ENCODE measurements at places on chromosomes 1 and 21.

- no peak for DNase-seq
Observed at GRCh38 chr21:37074546-37074945, 1.5 kb downstream of the TTC3 start.

DNA sequence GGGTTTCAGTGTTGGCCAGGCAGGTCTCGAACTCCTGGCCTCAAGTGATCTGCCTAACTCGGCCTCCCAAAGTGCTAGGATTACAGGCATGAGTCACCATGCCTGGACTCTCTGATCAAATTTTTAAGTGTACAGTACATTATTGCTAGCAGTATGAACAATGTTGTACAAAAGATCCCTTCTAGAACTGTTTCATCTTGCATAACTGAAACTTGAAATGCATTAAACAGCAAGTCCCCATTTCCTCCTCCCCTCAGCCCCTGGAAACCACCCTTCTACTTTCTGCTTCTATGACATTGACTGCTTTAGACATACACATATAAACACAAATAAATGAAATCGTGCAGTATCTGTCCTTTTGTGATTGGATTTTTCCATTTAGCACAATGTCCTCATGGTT, 463.4 kb downstream of the PTPRC start:
- DNase-seq = no peak

GRCh38 chr1:3034728-3035562, 13.7 kb downstream of the ACTRT2 start:
- DNase-seq = no peak

DNA sequence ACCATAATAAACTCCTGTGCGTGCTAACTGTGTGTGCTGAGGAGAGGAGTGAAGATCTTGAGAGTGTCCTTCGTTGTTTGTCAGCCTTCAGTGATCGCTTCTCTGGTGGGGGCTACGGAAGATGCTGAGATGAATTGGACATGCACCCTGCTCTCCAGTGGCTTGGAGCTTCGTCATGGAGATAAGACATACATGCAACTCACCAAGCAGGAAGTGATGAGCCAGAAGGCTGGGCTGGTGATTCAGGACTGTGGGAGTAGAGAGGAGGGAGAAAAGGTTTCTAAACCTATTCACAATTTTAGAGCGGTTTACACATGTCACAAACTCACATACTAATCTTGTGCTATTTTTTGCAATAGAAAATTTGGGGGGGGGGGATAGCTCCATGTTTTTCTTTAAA, 128.9 kb upstream of the ADAR start:
- DNase-seq = peak; percentile 62

- no peak for DNase-seq
Observed at GRCh38 chr21:28938726-28939125, 54.0 kb downstream of the LTN1 start.

GRCh38 chr1:17137441-17137840, 18.2 kb upstream of the PADI2 start:
- DNase-seq = no peak

- no peak for DNase-seq
Observed at GRCh38 chr1:95415146-95415545, 181.1 kb downstream of the RWDD3 start.

DNA sequence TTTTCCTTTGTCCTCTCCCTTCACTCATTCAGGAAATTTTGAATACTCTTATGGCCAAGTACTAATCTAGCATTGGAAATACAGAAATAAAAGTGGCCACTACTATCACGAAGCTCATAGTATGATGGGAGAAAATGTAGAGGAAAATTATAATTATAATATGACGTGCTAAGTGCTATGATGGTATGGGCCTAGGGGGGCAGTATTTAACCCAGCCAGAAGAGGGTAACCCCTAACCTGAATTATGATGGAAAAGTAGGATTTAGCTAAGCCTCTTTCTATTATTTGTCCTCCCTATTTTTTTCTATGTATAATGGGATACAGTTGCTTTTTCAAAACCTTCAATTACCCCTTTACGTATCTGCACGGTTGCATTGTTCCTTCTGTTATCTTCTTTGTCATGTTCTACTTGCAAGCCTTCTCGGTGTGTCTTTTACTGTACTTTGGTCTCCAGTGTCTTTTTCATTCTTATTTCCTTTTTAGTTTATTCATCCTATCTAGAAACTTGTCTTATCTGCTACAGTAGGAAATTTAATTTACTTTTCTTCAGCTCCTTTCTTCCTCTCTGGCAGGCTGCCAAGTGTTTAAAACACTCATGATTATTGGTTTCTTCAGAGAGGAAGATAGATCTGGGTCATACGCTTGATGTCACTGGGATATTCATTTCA, 88.8 kb upstream of the GPR52 start:
- DNase-seq = no peak

GRCh38 chr1:117985973-117986372, 56.4 kb downstream of the WDR3 start:
- no peak for DNase-seq

- no peak for DNase-seq
Observed at GRCh38 chr1:201513498-201514243, 6.7 kb upstream of the CSRP1 start.

DNA sequence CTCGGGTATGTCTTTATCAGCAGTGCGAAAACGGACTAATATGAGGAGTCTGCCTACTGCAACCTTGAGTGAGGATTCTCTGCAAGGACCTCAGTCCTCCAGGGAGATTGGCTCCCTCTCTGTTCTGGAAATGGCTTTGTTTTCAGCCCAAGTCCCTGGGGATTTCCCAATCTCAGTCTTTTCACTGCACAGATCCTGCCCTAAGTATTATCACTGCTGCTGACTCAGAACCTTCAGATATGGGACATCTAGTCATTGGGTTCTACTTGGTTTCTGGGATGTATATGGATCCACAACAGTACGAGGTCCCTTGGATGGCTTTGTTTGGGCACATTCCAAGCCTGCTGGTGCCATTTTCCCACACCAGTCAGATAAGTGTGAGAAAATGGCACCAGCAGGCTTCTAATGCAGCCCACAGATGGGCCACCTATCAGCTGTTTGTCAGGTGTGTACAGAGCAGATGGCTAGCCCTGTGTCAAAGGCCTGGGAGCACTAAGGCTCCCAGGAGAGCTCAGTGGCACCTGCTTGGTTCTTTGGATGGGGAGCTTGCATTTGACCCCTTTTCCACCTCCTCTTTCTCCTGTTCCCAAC, 27.4 kb downstream of the ELF3 start:
- no peak for DNase-seq

Data from stromal cell of bone marrow (primary cell).